Activated naive CD8-positive, alpha-beta T cell treated with anti-CD3 and anti-CD28 coated beads for 36 hours (primary cell): ENCODE measurements at places on chromosomes 7 and 10.

GRCh38 chr7:120695848-120696247 is 162.1 kb downstream of the TSPAN12 start:
- no peak overlapping the region for H3K4me3 ChIP-seq
- no peaks in the 10 kb centered on the region for H3K36me3 ChIP-seq
- H3K4me1 ChIP-seq, result no peaks in the 10 kb centered on the region
- DNase-seq, result no peak

GRCh38 chr10:84563868-84564267 is 235.5 kb downstream of the CCSER2 start:
- peaks cover 54% of the 10 kb centered on the region for H3K27me3 ChIP-seq
- DNase-seq, result no peak
- H3K4me1 ChIP-seq, result no peaks in the 10 kb centered on the region
- H3K27ac ChIP-seq, result no peak overlapping the region
- no peak overlapping the region for H3K4me3 ChIP-seq

GRCh38 chr10:72297281-72297804 is 23.6 kb downstream of the DDIT4 start:
- peak overlapping the region; percentile 84 for H3K4me3 ChIP-seq
- DNase-seq, result peak; percentile 98
- peaks cover 65% of the 10 kb centered on the region for H3K4me1 ChIP-seq
- peak overlapping the region; percentile 100 for H3K27ac ChIP-seq

GRCh38 chr10:17029581-17030271 is 99.9 kb downstream of the CUBN start:
- H3K27ac ChIP-seq, result peak overlapping the region; percentile 96
- H3K4me3 ChIP-seq, result peak overlapping the region; percentile 73
- DNase-seq, result peak; percentile 80
- H3K27me3 ChIP-seq, result no peaks in the 10 kb centered on the region
- H3K36me3 ChIP-seq, result peaks cover 21% of the 10 kb centered on the region

DNA sequence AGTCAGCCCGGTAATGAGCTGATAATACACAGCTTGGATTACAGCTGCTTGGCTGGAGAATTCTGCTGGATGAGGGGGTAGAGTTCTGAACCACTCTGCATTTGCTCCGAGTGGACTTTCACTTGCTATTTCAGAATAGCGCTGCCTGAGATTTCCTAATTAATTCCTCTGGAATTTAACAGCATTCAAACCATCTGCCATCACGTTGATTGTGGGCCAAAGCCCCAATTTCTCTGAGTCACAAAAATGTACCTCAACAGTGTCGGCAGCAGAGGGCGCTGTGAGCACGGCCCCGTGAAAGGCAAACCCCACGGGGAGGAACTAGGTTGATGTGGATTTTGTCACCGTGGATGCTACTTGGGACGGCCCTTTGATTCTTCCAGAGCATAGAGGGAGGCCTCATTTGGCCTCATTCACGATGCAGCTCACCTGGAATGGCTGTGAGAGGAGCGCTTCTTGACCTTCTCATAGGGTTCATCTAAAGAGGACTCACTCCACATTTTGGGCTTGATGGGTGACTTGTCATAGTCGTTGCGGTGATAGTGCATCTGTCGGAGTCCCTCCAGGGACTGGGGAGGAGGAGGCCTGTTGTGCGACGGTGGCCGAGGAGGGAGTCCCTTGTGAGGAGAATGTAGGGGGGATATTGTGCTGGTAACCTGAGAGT is 73.3 kb downstream of the PRPF18 start:
- DNase-seq, result peak; percentile 63
- H3K4me1 ChIP-seq, result peaks cover 19% of the 10 kb centered on the region
- no peak overlapping the region for H3K27ac ChIP-seq
